ENCODE measurements at places on chromosomes 5 and 9.

GRCh38 chr5:38692781-38693527 lies 136.5 kb upstream of the LIFR start:
- peak; percentile 20 for DNase-seq

GRCh38 chr5:17356551-17356950 lies 139.1 kb downstream of the BASP1 start:
- no peak for DNase-seq

DNA sequence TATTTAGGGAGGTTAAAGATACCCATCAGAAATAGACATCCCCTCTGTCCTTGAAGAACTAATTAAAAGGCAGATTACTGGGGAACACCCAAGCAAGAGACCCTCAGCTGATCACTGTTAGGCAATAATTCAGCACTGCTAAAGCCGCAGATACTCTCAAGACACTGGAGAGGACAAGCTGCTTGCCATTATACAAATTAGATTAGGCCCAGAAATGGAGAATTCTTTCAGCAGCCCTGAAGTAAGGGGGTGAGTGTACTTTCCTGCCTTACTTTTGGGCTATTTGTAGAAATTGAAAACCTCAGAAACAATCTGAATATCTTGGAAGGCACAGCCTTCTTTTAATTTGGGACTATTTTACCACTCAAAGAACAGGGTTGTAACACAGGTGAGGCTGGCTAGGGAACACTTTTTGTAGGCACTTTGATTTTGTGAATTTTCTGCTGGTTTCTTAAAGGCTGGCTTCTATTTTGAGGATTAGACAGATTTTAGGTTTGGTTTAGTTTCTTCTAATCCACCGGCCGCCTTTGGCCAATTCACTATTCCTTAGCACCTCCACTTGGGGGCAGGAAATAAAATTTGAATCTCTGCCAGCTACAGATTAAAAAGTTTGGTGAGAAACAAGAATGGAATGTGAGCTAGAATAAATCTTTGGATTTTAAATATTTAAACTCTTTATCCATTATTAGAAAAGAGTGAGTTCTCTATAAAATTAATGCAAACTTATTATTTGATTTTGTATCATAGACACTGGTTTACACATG lies 106.0 kb downstream of the SMARCA2 start:
- DNase-seq = no peak

- no peak for DNase-seq
These were observed 24.7 kb upstream of the CNOT6 start for GRCh38 chr5:180469586-180469865.

- DNase-seq = no peak
These were observed 203.6 kb downstream of the GABRB2 start for GRCh38 chr5:161342886-161343285.

- no peak for DNase-seq
These were observed 754 bp downstream of the GFPT2 start for GRCh38 chr5:180352116-180353047.

DNA sequence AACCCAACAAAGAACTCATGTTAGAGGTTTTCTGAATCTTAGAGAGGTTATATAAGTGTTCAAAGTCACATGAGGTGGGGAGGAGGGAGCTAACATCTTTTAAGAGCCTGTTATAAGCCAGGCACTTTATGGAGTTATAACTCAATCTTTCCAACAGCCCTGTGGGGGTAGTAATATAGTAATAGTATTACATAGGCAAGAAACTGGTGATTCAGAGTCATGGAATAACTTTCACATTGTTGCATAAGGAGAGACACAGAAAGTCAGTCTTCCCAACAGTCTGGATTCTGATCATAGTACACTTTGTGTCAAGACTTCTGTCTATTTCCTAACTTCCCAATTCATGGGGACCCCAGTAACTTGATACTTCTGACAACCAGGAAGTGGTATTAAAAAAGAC lies 89.2 kb downstream of the ACER2 start:
- no peak for DNase-seq

- DNase-seq = no peak
These were observed 96.3 kb downstream of the CD180 start for GRCh38 chr5:67100301-67100700.

- no peak for DNase-seq
These were observed 6.1 kb downstream of the PTCD2 start for GRCh38 chr5:72326306-72326649.

GRCh38 chr9:6827439-6828145 lies 69.8 kb downstream of the KDM4C start:
- peak; percentile 39 for DNase-seq

DNA sequence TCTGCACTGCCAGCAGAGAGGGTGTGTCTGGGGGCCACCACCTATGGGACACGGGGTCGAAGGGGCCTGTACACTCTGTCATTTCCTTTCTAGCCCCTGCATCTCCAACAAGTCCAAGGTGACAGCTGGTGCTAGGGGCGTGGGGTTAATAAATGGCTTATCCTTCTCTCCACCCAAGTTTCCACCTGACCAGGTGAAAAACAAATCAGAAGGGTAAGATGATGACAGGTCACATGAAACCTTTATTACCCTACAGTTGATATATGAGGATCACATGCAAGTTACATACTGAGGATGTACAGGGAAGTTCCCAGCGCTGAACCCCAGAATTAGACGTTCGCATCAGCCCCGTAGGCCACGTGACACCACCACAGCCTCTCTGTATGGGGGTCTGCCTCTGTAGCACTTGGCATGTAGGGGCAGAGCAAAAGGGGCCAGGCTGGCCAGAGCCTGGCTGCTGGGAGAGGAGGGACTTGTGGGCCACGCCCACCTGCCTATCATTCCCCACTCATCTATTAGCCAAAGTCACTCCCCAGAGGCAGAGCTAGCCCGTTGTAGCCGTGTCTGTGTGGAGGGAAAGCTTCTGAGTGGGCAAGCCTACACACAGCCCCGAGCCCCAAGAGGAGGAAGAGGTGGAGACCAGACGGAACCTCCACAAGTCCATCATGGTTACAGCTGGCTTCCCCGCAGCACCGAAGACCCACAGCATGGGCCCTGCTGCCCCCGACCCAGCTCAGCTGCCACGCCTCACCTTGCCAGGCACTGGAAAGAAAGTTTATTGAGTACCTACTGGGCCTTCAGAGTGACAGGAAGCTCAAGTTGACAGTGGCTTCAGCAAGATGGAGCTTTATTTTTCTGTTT lies 2.2 kb downstream of the TMEM141 start:
- DNase-seq = peak; percentile 99

DNA sequence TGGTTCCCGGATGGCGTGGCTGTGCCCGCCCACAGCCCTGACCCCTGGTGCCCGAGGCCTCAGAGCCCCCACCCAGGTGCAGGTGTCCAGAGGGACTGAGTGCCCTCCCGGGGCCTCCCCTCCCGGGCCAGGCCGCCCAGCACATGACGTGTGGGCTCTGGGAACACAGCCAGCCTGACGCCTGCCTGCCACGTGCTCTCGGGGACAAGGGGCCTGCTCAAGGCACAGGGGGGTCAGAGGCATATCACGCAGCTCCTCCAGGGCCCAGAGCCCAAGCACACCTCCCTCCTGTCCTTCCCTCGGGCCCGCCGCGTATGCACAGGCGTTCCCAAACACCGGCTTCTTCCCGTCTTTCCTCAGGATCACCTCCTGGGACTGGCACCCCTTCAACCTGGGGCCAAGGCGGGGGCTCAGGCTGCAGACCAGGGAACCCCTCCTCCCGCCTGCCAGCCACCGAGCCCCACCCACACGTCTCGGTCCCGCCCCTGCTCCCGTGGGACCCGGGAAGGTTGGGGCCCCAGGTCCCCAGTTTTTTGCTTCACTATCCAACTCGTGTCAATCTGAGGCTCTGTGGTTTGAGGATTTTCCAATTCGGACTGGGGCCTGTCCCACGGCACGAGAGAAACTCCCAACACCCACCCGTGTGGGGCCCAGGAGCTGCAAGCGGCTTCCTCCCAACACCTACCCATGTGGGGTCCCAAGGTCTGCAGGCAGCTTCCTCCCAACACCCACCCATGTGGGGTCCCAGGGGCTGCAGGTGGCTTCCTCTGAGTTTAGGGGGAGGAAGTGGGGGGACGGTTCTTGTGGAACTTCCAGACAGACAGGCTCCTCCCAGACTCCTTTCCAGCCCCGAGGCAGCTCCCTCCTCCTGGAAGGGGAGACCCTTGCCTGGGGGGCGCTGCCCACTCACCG lies 1.5 kb downstream of the LCN10 start:
- peak; percentile 92 for DNase-seq

GRCh38 chr5:96843140-96843539 lies 33.2 kb upstream of the ERAP2 start:
- no peak for DNase-seq

GRCh38 chr5:148682058-148683026 lies 28.0 kb upstream of the HTR4 start:
- DNase-seq = peak; percentile 68

Measured in large intestine (tissue), 12 donors.